ENCODE measurements at places on chromosomes 5 and 9. TPM values are rescaled to one million over a fixed set of nuclear protein-coding genes. Genes with fewer than 3 reads are reported as not detected.

The TBCA gene
- total RNA-seq, result 211 TPM

The HSD17B3 gene
- total RNA-seq, result not detected

The CCDC192 gene
- total RNA-seq, result not detected

- DNase-seq, result peak; percentile 56
These were observed 199.1 kb downstream of the NNT start for GRCh38 chr5:43802119-43802518.

DNA sequence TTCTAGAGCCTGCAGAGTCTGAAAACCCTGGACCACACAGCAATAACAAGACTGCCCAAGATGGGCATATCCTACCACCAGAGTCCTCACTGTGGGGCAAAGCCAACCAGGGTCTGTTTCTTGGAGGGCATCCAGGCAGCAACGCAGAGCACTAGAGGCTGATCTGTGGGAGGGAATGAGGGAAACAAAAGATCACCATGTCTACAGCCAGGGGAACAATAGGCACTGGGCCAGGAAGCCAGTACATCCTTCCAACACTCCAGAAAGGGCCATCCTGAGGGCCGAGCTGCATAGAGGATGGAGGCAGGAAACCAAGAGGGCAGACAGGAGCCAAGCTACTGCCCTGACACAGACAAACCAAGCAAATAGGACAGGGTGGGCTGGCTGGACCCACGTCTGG, 416.1 kb upstream of the IRX4 start:
- DNase-seq, result no peak

GRCh38 chr5:94693845-94694370, 75.4 kb downstream of the SLF1 start:
- no peak for DNase-seq

DNA sequence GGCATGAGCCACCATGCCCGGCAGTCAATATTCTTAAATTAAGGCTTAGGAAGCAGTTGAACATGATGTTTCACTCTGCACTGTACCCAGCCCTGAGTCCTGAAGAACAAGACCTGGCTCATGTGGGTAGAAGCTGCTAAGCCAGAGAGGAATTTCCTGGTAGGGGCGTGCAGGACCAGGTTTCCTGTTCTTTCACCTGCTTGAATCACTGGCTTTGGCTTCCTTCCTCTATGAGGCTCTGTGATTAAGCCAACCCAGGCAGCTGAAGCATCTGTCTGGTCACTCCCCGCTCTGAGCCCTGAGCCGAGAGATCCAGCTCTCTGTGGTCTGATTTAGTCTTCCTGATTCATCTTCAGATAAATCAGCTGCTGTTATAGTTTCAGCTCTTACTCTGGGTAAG, 29.1 kb downstream of the CFAP77 start:
- DNase-seq, result no peak

GRCh38 chr5:75043633-75044264, 8.6 kb downstream of the GCNT4 start:
- DNase-seq, result no peak

GRCh38 chr5:116510517-116510916, 64.1 kb downstream of the SEMA6A start:
- no peak for DNase-seq

- DNase-seq, result peak; percentile 13
These were observed 71.6 kb upstream of the FRRS1L start for GRCh38 chr9:109238655-109239054.

DNA sequence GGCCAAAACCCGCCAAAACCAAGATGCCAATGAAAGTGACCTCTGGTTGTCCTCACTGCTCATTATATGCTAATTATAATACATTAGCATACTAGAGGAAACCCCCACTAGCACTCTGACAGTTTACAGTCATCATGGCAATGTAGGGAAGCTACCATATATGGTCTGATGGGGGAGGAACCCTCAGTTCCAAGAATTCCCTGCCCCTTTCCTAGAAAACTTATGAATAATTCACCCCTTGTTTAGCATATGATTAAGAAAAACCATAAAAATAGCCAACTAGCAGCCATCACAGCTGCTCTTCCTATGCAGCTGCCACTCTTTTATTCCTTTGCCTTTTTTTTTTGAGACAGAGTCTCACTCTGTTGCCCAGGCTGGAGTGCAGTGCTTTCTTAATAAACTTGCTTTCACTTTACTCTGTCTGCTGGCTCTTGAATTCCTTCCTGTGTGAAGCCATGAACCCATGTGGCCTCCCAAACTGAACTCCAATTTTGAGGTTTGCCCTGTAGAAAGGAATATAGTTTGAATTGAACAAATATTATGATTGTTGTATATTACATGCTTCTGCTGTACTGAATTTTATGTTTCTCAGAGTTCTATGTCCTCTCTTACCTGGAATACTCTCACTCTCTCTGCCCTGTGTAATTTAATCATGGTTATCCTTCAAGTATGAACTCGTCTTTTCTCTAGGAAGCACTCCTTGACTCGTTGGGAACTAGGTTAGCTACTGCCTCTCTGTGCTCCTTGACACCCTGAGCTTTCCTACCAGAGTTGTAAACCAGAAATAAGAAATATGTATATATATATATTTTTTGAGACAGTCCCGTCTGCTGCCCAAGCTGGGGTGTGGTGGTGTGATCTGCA, 59.8 kb downstream of the KIAA1958 start:
- no peak for DNase-seq
